DMS53 (cell line): ENCODE measurements at places on chromosomes 4 and X.

- DNase-seq = no peak
Observed at GRCh38 chrX:136258951-136259350, 7.8 kb upstream of the MAP7D3 start.

- DNase-seq = no peak
Observed at GRCh38 chr4:86928400-86929255, 6.2 kb upstream of the AFF1 start.

DNA sequence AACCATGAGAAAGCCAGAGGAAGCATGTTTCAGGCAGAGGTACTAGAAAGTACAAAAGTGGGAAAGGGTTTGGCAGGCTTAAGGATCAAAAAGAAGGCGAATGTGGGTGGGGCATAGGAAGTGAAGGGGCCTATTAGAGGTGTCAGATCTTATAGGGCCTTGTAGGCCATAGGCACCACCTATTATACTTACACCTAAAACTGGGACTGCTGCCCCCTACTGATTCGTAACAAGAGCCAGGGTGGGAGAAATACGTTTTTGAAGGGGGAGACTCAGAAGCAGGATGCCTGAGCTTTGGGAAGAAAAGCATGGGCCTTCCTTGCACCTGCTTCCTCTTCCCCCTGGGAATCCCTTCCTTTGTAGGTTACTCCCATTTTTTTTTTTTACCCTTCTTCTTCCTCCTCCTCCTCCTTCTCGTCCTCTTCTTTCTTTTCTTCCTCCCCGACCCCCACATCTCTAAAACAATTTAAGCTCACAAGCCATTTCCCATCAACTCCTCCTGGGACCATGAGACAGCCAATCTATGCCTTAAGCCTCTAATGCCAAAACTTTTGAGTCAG, 40.7 kb upstream of the GPC3 start:
- peak; percentile 17 for DNase-seq

- no peak for DNase-seq
Observed at GRCh38 chr4:159110961-159111360, 8.1 kb downstream of the RAPGEF2 start.

DNA sequence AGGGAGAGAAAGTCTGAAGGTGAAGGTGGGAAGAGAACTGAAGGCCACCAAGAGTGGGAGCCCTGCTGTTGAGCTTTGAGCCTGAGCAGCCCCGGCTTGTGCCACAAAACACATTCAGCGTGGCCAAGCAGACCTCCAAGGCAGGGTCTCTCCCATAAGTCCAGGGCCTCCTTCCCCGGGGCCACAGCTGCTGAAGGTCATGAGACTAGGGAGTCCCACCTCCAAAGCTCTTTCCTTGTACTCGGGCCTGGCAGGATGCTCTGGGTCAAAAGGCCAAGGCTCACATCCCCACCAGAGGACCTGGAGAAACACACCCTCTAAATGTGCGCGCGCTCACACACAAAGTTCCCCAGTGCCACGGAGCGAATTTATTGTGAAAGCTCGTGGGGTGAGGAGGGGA, 3.5 kb upstream of the ARHGAP4 start:
- no peak for DNase-seq

GRCh38 chrX:66022632-66023384, 17.1 kb downstream of the VSIG4 start:
- peak; percentile 2 for DNase-seq

- DNase-seq = peak; percentile 74
Observed at GRCh38 chr4:174317531-174317930, 33.8 kb downstream of the CEP44 start.
